ENCODE measurements at places on chromosomes 7 and 10.

DNA sequence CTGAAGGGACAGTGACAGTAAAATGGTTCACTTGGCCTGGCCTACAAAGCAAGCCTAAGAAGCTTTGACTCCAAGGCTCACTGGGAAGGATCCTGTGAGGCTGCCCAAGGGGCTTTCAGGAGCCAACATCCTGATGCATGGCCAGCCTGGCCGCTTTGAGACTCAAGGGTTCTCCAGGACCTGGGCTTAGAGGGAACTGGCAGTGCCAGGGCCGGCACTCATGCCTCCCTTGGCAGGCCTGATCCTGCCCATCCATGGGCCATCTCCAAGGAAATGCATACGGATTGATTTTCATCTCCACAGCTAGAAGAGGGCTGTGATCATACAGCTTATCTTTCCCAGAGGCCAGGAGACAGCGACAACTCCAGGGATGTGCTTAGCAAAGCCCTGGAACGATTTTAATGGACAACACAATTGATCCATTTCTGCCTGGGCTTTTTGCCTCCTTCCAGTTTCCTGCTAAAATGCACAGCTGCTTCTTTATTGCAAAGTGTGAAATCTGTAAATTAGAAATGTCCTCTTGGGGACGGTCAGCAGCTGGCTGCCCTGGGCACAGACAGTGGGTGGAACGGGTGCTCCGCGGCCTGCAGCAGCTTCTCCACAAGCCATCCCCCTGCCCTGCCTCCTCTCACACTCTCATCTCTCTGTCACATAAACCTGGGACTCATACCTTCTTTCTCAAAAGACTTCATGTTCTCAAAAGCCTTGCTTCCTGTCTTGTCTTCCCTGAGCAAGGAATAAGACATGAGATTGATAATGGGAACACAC lies 288.5 kb downstream of the GRID1 start:
- no peak for DNase-seq

GRCh38 chr7:48420206-48420605 lies 248.9 kb downstream of the ABCA13 start:
- no peak for DNase-seq

GRCh38 chr10:26441491-26442214 lies 3.5 kb downstream of the APBB1IP start:
- DNase-seq, result no peak

DNA sequence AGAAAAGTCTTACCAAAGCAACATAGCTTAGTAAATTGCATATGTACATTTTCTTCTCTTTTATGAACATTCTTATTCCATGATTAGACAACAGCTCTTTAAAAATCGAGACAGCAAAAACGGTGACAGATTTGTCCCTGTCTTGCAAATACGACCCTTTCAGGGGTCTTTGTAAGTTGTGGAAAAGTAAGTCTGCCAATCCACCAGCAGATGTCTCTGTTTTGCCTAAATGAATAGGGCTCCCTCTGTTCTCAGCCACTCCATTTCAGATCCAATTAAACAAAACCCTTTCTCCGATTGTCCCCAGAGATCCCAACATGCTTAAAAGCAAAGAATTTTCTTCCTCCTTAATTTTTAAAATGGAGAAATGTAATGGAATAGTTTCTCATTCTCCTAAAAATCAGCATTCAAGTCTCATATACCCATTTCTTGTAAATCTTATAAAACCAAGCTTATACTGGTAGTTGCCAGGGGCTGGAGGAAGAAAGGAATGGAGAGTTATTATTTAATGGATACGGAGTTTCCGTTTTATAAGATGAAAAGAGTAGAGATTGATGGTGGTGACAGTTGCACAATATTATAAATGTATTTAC lies 61.0 kb upstream of the NFE2L3 start:
- DNase-seq, result no peak

DNA sequence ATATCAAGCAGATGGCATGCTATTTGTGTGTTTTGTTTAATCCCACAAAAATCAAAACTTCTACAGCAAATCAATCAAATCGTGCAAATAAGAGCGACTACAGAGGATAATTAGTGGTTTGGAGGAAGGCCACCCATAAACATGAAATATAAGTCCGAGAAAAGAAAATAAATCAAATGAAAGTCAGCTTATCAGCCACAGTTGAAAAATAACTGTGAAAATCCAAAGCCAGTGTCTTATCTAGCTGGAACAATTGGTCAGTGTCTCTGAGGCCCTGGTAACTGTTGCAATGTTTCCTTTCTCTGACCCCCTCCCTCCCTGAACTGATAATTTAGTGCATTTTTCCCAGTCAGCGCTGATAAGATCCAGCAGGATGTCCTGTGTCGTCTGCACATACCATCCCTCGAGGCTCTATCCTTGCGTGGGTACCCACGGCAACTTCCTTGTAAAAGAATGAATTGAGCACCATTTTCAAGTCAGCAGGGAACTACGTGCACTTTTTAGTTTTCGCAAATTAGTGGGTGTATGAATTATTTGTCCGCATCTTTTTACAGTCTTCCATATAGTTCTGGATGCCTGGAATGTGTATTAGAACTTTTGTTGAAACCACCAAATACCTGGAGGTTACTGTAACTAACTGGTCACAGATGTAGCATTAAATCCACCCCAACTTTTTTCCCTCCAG lies 10.8 kb upstream of the JCAD start:
- no peak for DNase-seq

- no peak for DNase-seq
Measured at GRCh38 chr7:1533547-1534329, 3.2 kb downstream of the MAFK start.

DNA sequence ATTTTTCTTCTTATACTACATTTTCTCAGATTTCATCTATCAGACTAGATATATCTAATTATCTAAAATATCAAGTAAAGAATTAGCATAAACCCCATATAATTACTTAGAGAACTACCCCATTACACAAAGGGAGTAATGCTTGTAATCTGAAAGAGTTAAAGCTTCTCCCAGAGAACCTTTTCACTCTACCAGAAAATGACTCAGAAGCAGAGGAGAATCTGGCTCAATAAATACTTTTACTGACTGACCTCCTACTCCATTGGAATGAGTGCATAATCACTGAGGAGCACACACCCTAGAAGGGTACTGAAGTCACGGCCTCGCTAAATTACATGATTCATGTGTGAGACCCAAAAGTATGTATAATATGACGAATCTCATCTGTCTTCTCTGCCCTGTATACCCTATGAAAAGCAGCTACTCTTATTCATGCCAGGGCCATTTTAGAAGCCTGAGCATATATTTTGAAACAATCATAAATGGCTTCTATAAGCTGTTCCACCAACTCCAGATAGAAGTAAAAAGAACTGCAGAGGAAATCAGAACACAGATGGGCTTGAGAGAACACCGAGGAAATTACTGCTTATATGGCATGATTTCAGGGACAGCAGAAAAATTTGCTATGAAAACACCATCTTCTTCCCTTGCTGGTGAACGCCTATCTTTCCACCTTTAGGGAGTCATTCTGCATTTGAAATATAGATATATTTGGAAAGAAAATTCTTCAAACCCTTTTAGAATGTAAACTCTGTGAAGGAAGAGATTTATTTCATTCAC lies 32.7 kb downstream of the DNMBP start:
- DNase-seq, result no peak

- no peak for DNase-seq
Measured at GRCh38 chr7:130047831-130048230, 3.3 kb downstream of the ZC3HC1 start.

GRCh38 chr7:151340794-151341356 lies 737 bp upstream of the NUB1 start:
- no peak for DNase-seq

- no peak for DNase-seq
Measured at GRCh38 chr10:116133634-116134033, 139.4 kb downstream of the GFRA1 start.

DNA sequence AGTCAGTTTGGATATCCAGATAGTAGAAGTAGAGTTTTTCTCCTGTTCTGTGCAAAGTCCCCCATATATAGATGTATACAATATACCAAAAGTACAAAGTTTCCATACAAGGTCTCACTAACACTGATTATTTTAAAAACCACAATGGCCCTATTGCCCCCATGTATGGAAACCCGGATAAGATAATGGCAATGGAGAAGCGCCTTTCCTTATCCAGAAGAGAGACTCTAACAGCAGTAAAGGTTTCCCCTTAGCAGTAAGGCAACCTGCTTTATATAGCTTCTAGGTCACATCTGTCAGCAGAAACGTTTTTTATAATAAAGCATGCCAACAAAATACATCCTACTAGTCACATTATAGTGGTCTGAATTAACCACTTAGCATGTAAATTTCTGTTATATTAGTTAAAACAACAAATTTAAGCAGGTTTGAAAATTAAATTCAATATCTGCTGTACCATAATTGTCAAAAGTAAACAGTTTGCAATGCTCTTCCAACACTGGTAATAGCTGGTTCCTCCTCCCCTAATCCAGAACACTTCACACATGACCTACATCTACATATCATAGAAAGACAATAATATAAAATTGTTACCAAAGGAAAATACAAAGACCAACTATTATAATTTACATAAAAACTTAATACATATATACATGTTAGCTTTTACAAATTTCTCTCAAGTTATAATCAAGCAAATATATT lies 22.4 kb downstream of the USP6NL start:
- no peak for DNase-seq

- DNase-seq, result no peak
Measured at GRCh38 chr10:78229489-78229888, 195.8 kb downstream of the RPS24 start.

DNA sequence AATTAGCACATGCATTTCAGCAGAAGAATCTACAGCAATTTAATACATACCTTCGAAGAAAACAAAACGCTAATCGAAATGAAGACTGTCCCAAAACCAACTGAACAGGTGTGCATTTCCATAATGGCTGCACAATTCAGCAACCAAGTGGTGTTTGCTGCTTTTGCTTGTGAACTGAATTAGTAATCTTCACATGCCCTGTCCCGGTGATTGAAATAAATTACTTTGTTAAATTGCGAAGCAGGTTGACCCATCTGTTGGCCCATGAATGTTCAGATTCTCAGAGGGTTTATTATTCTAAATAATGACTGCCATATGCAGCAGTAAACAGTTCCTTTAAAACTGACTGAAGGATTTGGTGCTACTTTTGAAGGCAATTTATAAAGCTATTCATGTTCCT lies 445.2 kb upstream of the NFE2L3 start:
- no peak for DNase-seq

DNA sequence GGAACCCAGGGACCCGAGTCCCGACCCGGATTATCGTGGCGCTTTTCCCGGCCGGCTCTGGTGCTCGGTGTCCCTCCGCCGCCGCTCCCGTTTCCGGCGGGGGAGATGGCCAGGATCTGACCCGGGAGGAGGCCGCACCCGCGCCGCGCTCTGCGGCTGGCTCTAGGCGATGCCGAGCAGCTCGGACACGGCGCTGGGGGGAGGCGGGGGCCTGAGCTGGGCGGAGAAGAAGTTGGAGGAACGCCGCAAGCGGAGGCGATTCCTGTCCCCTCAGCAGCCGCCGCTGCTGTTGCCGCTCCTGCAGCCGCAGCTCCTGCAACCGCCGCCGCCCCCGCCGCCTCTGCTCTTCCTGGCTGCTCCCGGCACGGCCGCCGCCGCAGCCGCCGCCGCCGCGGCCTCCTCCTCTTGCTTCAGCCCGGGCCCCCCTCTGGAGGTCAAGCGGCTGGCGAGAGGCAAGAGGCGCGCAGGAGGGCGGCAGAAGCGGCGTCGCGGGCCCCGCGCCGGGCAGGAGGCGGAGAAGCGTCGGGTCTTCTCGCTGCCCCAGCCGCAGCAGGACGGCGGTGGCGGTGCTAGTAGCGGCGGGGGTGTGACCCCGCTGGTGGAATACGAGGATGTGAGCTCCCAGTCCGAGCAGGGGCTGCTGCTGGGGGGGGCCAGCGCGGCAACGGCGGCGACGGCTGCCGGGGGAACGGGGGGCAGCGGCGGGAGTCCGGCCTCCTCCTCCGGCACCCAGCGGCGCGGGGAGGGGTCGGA lies 593 bp downstream of the CDK13 start:
- no peak for DNase-seq

DNA sequence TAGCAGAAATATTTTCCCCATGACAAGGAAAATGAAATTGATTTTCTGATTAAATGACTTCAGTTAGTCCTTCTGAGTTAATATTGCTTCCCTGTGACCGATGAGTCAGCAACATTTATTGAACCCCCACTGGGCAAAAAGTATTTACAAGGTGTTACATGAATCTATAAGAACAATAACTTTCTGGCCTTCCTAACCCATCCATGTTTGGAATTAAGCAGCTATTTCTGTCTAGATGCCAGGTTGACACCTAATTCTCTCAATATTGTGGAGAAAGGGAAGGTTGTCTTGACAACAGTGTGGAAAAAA lies 112.9 kb upstream of the JAZF1 start:
- DNase-seq, result no peak

GRCh38 chr7:43485580-43485979 lies 97.3 kb upstream of the STK17A start:
- DNase-seq, result no peak

- DNase-seq, result no peak
Measured at GRCh38 chr7:51114501-51114900, 202.1 kb downstream of the COBL start.

DNA sequence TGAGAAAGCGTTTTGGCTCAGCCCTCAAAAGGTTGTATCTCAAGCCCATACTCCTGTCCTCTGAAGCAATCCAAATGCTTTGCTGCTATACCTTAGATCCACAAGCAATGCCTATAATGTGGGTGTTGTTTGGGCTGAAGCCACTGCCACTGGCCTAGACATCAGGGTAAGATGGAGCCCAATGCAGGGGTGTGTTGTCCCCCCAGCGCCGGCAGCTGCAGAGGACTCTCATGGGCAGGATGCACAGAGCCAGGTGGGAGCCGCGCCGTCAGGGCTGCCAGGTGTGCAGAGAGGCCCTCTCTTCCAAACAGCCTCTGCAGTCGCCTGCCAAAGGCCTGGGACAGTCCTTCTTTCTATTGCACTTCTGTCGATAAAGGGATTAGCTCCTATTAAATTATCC lies 205.2 kb upstream of the SHH start:
- no peak for DNase-seq

DNA sequence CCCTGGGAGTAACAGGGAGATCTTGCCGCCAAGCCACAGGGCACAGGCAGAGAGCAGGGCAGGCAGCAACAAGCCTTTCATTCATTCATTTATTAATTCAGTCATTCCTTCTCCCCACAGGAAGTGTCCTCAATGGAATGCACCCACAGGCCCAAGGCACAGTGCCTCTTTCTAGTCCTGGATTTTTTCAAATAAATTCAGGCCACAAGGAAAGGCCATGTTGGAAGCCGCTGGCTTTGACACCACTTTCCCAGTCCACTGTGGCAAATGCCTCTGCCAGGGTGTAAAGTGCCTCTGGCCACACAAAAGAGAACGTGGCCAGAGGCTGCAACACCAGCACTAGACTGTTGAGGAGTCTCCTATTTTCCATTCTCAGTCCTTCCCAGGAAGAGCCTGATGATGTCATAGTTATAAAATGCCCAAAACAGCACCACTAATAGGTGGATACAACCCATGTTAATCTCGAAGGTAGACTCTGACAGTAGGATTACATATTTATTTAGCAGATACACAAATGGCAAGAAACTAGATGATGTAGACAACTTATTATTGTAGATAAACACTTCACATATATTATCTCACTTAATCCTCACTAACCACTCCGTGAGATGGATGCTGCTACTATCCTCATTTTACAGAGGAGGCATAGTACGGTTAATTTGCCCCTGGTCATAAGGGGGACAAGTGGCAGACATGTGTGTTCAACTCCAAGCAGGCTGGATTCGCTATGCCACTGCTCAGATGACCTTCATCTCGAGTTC lies 5.5 kb downstream of the JAZF1 start:
- no peak for DNase-seq

GRCh38 chr10:77865580-77866324 lies 60.8 kb downstream of the DLG5 start:
- DNase-seq, result no peak

- DNase-seq, result peak; percentile 64
Measured at GRCh38 chr10:74177140-74177677, 26.2 kb downstream of the ADK start.
